ENCODE measurements at places on chromosomes 4 and X.

DNA sequence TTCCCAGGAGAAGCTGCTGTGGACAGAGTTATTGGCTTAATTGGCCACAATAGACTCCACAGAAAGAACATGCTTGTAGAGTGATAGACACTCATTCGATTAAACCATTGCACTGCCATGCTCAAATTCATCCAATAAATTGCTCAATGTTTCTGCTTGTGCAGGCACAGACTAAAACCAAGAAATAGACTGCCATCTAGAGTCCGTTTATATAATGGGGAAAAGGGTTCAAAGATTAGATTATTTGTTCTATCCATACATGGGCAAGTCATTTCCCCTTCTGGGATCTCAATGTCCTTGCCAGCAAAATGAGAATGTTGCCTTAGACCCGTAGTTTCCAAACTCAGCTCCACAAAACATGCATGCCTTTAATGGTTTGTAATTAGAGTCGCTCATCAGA lies 8.7 kb downstream of the SMIM10 start:
- no peak for DNase-seq

DNA sequence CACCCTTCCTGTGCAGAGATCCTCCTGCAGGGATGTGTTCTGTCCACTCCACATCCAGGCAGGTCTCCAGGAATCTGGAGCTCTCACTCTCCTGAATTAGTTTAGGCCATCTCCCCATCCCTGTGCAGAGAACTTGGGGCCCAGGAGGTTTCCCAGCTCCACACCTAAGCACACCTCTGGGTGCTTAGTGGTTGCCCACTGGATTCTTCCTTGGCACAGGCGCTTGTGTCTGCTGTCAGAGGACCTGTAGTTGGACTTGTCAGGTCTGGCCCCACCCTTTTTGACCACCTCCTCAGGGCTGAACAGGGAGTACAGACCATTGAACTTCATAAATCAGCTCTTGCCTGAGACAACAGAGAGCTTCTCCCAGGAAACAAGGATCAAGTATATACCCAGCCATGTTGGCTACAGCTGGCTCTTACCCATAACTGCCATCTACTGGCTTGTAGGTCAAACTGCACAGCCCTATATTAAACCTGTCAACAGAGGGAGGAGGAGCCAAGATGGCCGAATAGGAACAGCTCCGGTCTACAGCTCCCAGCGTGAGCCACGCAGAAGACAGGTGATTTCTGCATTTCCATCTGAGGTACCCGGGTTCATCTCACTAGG lies 275.5 kb downstream of the PPARGC1A start:
- DNase-seq: no peak

DNA sequence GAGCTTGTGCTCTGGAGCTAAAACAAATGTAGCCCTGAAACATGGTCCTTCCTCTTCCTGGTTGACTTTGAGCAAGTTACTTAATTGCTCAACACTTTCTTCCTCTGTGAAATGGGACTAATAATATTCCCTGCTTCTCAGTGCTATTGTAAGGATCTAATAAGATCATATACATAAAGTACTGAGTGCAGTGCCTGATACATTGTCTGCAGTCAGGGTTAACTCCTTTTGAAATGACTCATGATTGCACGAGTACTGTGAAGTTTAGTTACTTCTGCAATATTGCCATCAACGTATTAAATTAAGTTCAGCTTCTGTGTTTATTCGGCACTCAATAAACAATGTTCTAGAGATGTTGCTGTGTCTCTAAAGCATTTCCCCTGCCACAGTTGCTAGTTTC lies 91.8 kb upstream of the HPRT1 start:
- DNase-seq: no peak

- DNase-seq: no peak
Observed at GRCh38 chrX:111100191-111100590, 4.2 kb downstream of the PAK3 start.

- DNase-seq: peak; percentile 62
Observed at GRCh38 chrX:129726307-129727111, 12.3 kb upstream of the XPNPEP2 start.

- no peak for DNase-seq
Observed at GRCh38 chr4:123408471-123409084, 12.0 kb downstream of the SPRY1 start.

DNA sequence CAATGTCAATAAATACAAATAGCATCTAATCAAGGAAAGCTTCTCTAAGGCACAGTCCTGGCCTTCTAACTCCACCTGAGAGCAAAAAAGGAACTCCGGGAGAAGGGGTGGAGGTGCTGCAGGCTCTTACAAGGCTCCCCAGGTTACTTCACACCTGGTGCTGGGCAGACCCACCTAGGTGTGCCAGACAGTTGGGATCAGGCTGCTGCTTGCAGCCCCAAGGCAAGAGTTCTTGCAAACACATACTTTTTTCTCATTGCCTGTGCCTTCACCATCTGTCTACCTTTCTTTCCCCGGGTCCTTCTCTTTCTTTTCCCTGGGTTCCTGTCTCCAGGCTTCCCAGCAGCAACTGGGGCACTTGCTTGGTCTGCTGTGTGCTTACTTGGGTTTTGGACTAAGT lies 81.4 kb upstream of the STIM2 start:
- DNase-seq: no peak

Data from left lobe of liver (tissue), 2 donors.